Stimulated activated CD4-positive, alpha-beta T cell treated with anti-CD3 and anti-CD28 coated beads, Interleukin-12 subunit alpha, Interleukin-12 subunit beta, amount 100 ng/mL, for 4 hours (primary cell): ENCODE measurements at places on chromosomes 1 and 21.

DNA sequence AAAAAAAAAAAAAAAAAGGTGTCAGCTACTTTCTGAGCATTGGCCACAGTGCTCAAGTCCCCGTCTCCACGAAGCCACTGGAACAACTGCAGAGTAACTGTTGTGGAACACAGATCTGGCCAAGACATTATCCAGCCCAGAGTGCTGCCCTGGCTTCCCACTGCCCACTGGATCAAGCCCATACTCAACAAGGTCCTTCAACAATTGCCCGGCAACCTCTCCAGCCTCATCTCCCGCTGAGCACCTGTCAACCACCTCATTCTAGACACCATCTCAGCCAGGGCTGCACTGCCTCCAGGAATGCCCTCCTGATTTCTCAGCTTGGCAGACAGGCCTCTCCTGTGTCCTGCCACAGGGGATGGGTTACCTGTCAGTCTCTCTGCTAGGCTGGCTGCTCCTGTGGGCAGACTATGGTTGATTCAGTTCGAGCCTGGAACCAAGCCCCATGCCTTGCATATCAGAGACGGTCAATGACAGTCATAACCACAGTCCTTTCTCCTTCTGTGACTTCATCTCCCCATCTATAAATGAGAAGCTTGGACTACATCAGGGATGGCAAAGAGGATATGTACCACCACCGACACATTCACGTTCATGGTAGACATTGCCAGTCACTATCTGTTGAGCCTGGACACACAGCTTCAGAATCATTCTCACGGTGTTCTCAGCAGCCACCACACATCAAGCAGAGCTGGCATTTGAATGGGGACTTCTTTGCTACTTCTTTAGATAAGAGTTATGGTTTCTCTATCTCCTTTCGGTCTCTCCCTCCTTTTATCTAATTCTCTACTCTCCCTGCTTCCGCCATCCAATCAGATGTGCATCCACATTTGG is 76.9 kb downstream of the MRPL37 start:
- DNase-seq = no peak

GRCh38 chr1:95179205-95179986 is 54.6 kb upstream of the RWDD3 start:
- DNase-seq = no peak

DNA sequence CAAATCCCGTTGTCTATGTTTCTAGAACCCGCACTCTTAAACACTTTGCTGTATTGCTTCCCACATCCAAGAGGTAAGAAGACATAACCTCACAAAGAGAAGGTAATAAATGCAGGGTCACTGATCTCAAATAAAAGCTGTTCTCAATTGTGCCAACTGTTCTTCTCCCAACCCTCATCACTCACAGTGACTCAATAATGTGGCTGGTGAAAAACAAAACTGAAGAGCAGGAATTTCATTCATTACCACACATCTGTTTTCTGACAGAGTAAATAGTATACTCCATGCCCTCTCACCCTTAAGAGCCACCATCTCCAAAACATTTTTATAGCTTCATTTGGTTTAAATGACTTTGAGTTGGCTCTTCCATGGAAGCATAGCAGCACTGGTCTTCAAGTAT is 6.2 kb upstream of the ERICH3 start:
- no peak for DNase-seq

- DNase-seq = no peak
Observed at GRCh38 chr21:45452696-45453307, 47.8 kb downstream of the COL18A1 start.

GRCh38 chr1:51414811-51415210 is 84.4 kb upstream of the TTC39A start:
- no peak for DNase-seq

DNA sequence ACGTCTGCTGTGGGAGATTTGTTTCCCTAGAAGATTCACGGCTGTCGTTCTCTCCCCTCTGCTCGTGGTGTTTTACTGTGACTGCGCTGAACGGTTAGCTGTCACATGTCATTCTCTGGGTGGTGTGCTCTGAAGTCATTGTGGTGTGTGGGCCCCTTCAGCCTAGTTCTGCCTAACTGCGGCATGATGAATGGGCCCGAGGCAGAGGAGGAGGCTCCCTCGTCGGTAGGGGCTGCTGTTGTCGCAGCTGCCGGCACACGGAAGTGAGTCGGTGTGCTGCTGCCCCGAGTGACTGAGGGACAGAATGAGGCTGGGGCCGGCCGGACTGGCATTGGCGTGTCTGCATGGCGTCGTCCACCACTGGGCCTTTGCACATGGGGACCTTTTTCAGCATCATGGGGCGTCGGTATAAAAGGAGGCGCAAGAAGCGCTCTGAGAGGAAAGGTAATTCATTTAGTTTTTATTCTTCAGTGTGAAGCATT is 77.9 kb downstream of the ADARB1 start:
- peak; percentile 50 for DNase-seq

DNA sequence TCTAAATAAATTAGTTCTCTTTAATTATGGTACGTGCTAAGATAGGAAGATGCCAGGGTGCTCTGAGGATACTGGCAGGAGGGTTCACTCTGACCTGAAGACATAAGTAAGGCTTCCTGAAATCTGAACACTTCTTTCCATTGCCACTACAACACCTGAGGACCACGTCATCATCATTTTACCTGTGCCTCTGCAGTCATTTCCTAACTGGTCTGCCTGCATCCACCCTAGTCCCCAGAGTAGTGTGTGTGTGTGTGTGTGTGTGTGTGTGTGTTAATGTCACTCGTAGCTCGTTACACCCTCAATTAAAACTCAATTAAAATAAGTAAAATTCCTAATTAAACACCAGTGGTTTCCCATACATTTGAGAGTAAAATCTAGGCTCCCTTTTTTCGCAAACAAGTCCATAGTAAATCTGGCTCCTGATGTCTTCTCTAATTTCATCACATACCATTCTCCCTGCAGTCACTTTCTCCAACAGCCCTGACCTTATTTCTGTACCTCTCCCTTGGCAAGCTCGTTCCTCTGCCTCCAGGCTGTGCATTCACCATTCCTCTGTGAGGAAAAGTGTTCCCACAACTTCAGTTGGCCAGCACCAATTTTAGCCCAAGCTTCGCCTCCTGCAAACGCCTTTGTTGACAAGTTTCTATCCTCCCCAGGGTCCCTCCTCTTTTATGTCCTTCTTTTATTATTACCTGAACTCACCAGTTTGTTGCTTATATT is 8.7 kb downstream of the IL12RB2 start:
- DNase-seq = no peak

- DNase-seq = no peak
Observed at GRCh38 chr1:39384305-39384704, 107.1 kb upstream of the BMP8A start.

- DNase-seq = peak; percentile 72
Observed at GRCh38 chr1:175154629-175155472, 37.7 kb downstream of the KIAA0040 start.

GRCh38 chr1:40281853-40282252 is 23.8 kb downstream of the ZMPSTE24 start:
- DNase-seq = no peak

DNA sequence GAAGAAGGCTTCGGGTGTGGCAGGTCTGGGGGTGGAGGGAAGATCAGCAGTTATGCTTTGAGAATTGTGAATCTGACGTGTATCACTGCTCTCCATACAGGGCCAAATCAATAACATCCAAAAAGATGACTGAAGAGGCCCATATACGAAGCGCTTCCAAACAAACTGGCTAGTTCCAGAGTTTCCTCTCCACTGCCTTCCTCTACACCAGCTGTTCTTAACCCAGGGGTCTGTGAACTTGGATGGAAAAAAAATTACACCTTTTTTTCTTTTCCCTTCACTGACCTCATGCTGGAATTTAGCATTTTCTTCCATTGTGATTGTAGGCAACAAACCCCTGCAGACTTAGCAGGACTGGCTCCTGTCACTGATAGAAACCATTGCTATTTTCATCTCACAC is 77.1 kb upstream of the NBL1 start:
- DNase-seq = no peak

- no peak for DNase-seq
Observed at GRCh38 chr1:232699814-232700213, 69.9 kb upstream of the SIPA1L2 start.
